ENCODE measurements at places on chromosomes 6 and 20.

DNA sequence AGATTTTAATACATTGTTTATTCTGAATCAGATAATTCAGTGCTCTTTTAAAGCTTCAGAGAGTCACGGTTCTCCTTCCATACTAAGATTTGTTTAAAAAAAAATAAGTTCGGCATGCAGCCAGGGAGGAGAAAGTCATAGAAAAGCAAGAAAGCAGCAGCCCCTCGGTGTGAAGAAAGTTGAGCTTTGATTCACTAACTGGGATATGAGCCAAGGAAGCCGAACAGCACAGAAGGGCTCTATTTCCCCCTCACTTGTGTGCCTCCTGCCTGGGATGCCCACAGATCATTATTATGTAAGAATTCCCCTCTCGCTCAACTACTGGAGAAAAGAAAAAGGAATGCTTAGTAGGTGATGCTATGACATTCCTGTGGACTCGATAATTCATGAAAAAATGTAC is 69.3 kb upstream of the SYNJ2 start:
- DNase-seq = peak; percentile 81

GRCh38 chr20:42419814-42420532 is 769.7 kb downstream of the PTPRT start:
- DNase-seq = no peak

DNA sequence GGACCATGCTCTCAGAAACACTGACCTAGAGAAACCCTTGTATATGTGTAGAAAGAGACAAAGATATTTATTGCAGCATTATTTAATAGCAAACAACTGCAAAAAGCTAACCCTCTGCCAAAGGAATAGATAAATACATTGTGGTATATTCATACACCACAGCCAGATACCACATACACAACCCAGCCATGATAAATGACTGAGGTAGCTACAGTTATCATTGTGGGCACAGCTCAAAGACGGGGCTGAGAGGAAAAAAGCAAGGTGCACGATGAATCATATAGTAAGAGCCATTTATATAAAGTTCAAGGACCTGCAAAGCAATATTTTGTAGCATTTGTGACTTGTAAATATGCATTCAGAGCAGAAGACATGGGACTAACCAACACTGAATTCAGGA is 30.8 kb downstream of the RSPO4 start:
- DNase-seq = no peak

- no peak for DNase-seq
These were observed 43.7 kb upstream of the RAB23 start for GRCh38 chr6:57265755-57266221.

GRCh38 chr20:33443006-33443511 is 504 bp downstream of the SNTA1 start:
- no peak for DNase-seq
